ENCODE measurements at places on chromosomes 1 and 21.

DNA sequence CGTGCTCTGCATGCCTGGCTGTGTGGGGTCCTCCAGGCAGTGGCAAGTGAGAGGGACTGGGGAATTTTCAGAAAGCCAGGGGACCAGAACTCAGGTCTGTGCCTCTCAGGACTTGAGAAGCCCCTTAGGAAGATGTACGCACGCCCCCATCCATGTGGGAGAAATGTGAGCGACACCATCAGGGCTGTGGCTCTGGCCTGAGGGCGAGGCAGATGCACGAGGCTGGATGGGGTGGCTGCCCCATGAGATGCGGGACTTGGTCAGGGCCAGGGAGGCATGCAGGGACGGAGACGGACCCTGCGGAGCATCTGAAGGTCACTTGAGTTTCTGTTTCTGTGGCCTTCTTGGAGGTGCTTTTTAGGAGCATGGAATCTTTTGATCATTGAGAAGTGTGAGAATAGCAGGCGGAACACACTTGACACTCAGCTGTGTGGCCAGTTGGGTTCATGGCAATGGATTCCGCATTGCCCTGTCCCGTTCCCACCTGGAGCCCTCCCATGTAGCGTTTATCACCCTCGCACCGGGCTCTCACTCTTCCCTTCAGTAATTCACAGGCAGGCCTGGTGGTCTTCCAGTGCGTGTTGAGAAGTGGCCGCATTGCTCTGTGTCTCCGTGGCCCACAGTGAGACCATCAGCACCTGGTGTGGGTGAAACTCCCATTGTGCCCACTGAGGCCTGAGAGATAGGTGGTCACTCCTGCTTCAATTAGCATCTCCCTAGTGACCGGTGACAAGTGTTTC is 30.7 kb upstream of the ACTRT2 start:
- DNase-seq: no peak

GRCh38 chr1:38919130-38919529 is 22.5 kb downstream of the RHBDL2 start:
- DNase-seq: no peak

DNA sequence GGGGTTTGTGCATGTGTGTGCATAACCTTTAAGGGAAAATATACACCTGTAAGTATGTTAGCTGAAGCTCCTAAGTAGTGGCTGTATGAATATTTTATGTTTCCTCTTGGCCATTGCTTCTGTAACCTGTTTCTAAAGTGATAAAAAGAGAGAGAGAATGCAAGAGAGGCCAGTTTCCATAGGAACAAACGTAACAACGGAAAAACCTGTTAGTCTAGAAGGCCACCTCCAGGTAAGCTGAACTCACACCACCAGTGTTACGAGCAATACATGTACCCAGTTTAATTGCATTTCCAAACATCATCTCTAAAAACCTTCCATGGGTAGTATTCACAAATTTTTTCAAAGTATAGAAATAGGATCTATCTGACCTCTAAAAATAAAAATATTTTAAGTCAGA is 63.1 kb downstream of the PLPPR4 start:
- no peak for DNase-seq

GRCh38 chr1:90902672-90903071 is 119.2 kb downstream of the ZNF644 start:
- no peak for DNase-seq

DNA sequence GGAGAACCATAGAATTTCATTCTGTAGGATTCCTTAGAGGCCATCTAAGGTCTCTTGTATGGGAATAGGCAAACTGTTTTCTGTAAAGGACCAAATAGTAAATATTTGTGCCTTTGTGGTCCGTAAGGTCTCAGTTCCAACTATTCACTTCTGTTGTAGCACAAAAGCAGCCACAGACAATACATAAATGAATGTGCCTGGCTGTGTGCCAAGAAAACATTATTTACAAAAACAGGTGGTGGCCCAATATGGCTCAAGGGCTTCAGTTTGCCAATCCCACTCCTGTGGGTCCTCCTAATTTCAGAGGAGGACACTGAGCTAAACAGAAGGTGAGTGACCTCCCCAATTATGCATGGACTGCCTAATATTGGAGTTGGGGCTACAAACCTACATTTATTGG is 67.6 kb upstream of the EDEM3 start:
- no peak for DNase-seq
